ENCODE measurements at places on chromosomes 3 and 15.

DNA sequence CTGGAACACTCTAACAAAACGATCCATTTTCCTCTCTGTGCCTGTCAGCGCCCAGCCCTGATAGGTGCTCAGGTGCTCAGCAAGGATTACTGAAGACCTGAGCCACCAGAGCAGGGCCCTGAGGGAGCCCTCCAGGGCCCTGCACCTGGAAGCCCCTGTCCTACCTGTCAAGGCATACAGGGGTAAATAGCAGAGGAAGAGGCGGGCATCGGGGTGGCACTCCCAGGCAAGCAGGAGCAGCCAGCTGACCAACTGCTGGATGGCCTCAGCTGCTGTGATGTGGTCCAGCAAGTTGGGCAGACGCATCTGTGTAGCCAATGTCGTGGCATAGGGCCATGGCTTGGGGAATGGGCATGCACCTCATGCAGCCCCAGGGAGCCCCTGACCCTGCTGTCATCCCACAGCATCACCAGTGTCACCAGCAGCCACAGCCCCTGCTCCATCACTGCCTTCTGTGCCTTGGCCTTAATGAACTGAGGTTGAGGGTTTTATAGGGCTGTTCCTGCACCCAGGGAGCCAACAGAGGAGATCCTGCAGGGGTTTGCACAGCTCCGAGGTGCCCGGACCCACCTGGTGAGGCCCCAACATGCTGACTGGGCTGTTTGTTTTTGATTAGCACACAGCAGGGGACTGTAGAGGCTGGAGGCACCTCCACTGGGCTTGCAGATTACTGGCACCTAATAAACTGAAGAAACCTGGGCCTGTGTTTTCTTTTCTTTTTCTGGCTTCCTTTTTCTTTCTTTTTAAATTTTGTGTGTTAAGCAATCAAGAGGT lies 7.9 kb upstream of the WDR6 start:
- DNase-seq = no peak

DNA sequence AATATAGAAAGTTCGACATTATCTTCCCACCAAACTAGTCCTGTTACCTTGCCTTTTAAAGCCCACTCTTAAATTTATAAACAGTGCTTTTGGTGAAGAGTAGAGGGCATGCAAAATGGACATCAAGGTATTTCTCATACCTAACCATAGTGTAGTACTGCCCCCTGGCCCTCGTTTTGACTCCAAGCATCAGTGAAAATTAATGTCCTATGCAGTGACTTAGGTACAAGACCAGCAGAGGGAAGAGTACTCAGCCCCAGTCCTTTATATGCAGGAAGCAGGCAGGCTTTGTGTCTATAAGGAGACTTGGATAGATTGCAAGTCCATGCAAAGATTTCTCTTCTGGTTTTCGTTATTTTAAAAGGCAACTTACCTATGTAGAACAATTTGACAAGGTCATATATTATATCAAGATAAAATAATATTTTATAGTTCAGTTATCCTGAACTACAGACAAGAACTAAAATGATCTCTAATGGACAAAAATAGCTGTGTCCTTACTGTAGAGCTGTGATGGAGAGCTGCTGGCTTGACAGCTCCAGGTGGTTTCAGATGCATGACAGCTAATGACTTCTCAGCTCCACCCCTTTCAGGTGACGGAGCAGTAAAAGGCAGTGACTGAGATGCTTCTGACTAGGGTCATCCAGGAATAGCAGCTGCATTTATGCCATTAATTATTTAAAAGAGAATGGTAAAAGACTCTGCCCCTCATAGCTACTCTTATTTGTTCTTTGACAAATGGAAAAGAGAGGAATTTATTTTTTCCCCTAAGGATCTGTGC lies 646.1 kb downstream of the SQOR start:
- no peak for DNase-seq

- no peak for DNase-seq
These were observed 911 bp downstream of the RFTN1 start for GRCh38 chr3:16512435-16513140.

DNA sequence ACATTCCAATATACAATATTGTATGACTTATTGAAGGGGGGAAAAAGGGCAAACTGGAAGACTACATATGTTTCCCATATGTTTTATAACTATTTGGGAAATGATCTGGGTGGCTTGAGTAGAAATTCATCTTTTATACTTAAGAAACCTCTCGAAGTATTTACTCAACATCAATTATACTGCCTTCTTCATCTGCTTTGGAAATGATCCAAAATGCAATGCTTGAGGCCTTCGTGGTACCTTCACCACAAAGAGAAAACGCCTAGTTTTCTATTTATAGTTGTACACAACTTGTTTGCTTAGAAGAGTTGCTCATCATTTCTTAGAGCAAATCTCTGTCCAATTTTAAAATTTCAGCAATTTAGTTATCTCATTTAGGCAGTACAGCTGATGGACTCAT lies 18.8 kb downstream of the ACKR4 start:
- no peak for DNase-seq

DNA sequence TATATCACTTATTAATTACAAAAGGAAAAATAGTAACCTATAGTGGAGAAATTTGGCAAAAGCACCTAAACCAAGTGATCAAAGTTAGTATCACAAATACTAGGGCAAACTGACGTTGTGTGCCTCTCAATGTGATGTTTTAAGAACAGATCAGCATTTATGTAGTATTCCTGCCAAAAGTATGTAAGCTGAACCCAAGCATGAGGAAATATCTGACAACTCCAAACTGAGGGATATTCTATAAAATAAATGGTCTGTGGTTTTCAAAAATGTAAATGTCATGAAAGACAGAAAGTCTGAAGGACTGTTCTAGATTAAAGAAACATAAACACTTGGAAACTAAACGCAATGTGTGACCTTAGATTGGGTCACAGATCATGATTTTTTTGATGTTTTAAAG lies 34.3 kb upstream of the PIK3CA start:
- no peak for DNase-seq

DNA sequence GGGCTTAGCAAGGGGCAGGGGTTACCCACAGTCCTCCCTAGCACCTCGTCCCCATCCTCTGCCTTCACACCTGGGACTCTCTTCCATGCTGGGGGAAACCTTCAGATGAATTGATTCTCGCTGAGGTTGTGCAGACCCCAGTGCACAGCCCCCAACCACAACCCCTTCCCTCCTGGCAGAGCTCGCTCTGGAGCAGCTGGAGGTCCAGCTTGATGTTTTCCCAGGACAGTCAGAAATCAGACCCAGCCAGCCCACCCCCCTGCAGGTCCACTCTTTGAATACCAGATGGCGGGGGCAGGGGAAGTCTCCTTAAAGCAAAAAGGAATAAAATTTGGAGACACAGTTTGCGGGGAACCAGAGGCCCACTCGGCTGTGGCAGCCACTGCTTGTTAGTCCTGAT lies 234.4 kb downstream of the XXYLT1 start:
- DNase-seq = no peak
